ENCODE measurements at places on chromosomes 7 and 10. TPM values are rescaled to one million over a fixed set of nuclear protein-coding genes. Genes with fewer than 3 reads are reported as not detected.
A peak's percentile ranks its signal among the peaks of the same experiment; 100 is the strongest.

GRCh38 chr10:71765176-71765904, 8.0 kb downstream of the VSIR start:
- no peak for DNase-seq

- no peak for DNase-seq
Observed at GRCh38 chr10:108064746-108065260, 900.3 kb upstream of the SORCS1 start.

DNA sequence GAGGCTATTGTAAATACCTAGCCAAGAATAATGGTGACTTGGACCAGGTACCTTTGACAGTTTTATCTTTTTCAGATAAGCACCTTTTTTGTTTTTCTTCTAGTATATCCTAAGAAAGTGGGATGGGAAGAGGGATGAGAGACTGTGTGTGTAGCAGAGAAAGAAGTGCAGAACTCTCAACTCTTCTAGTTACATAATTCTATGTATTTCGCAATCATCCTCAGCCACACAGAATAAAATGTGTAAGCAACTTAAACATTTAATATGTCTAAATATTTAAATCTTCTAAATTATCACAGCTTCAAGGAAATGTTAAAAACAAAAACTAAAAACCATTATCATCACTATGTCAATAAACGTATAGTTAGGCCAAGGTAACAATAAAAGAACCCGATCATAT, 42.6 kb upstream of the GSAP start:
- no peak for DNase-seq

DNA sequence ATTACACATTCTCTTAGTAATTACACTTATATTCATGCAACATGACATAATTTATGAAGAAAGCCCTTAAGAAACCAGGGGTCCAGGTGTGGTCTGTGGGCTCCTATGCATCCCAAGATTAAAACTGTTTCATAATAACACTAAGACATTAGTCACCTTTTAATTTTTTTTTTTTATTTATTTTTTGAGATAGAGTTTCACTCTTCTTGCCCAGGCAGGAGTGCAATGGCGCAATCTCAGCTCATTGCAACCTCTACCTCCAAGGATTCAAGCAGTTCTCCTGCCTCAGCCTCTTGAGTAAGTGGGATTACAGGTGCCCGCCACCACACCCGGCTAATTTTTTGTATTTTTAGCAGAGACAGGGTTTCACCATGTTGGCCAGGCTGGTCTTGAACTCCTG, 12.5 kb downstream of the GDI2 start:
- no peak for DNase-seq

DNA sequence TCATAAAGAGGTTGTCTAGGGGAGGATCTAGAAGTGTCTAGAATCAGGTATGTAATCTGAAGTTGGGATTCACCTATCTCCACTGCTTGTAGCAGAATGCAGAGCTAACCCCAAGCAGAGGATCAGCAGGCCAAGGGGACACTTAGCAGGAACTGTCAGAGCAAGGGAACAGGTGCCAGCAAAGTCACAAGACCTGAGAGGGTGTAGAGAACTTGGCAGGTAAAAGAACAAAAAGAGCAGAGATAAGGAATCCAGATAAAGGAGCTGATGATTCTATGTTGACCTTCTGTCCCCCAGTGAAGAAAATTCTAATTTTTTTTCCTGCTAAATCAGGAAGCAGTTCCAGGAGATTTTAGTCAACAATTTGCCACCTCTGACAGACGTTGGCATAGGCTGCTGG, 91.4 kb upstream of the CCDC71L start:
- DNase-seq: no peak

GRCh38 chr10:3692387-3692999, 92.5 kb downstream of the KLF6 start:
- DNase-seq: no peak

GRCh38 chr7:27901028-27901760, 161.2 kb downstream of the TAX1BP1 start:
- peak; percentile 16 for DNase-seq

DNA sequence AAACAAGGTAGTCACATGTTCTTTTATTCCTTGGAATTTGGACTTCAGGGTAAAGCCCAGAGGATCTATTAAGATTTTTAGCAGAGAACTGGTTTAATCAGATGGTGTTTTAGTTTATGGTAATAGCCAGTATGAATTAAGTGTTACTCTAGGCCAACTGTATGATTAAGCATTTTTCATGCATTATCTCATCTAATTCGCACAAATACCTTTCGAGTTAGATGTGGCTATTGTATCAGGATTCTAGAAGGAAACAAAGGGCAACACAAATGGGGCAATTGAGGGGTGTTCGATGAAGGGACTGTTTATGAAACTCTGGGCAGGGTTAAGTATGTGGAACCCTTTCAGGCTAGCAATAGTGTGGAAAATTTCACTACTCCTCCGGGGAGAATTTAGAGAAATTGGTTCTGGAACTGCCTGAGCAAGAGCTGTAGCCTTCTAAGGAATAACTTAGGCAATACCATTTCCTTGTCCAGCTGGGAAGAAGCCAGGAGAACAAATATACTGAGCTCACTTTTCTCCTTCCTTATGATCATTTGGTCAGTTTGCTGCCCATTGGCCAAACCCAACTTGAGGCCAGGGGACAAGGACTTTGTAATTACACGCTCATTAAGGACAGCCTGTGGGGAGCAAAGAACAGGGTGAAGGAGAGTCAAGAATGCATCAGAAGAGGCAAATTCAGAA, 319.0 kb upstream of the FZD1 start:
- DNase-seq: peak; percentile 54

DNA sequence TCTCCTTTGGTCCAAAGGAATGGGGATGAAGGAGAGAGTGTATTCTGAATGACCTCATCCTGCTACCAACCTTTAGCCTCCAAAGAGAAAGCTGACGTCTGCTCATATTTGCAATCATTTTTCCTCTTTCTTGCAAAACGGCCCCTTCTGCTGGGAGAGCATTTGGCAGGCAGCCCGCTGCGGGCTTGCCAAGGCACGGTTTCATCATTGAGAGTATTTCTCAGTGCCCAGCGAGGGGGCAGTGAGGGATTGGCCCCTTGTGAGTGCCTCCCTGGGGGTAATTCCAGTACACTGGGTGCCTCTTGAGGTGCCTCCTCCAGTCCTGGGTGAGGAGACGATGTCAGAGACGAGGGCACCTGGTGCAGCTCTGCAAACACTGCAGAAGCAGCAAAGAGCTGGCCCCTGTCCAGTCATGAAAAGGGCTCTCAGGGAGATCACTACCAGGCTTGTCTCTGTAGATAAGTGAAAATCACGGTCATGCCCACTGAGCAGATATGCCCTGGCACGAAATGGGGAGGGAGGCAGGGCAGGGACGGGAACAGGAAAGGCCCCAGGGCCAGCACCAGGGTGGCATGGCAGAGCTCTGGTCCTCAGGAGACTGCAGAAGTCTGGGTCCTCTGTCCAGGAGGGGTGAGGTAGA, 48.7 kb upstream of the SHH start:
- DNase-seq: peak; percentile 5

DNA sequence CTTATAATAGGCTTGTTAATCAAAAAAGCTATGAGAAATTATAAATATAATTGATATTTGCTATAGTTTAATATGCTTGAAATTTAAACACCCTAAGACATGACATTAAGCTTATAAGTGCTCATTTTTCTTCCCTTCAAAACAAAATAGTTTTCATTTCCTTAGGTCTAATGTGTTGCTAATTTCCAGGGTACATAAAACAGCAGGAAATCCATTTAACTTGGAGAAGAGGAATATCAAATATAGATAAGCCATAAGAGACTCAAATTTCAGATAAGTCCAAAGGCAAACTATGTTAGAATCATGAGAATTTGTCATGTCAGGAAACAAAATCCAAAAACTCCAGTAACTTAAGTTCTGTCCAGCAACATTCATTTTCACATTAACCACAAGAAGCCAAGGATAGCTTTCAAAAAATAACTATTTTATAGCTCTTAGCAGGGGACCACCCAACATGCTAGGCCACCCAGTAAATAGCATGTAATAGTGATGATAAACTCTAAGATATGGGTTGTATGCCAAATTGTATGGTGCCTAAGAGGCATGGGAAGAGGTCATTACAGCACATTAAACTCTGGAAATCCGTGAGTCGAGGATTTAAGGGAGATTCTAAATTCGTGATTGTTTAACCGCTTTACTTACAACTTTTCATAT, 298.1 kb downstream of the CRPPA start:
- DNase-seq: no peak

DNA sequence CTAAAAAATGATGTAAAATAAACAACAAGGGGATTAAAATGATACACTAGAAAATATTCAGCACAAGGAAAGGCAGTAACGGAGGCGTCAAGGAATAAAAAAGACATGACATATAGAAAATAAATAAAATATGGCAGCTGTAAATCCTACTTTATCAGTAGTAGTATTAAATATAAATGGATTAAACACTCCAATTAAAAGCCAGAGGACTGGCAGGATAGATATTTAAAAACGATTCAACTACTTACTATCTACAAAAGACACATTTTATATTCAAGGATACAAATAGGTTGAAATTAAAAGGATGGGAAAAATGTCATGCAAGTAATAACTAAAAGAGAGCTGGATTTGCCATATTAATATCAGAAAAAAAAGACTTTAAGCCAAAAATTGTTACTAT, 43.2 kb downstream of the FZD1 start:
- DNase-seq: no peak

DNA sequence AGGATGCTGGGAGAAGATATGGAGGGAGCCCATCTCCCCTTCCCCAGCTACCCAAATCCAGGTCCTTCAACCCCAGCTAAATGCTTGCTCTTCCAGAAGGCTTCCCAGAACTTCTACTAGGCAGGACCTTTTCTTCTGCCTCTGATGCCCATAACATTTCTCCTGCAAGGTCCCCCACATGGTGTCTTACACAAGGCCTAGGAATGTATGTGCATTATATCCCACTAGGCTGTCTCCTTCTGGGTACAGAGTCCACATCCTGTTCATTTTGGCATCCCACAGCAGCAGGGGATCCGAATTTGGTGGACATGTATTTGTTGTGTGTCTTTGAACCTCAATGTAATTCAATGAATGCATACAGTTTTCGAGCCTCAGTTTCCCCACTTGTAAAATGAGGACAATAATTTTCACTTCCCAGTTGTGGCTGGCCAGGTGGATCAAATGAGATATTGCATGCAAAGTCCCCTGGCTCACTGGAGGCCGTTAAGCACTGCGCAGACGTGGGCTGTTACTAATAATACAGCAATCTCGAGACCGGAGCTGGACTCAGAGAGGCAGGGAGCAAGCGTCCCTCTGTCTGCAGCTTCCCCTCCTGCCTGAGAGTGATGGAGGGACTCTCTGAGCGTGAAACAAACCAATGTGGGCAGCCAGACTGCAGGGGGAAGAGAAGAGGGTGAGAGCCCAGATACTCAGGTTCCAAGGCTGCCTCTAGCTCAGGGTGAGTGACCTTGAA, 18.6 kb upstream of the YWHAG start:
- DNase-seq: no peak

DNA sequence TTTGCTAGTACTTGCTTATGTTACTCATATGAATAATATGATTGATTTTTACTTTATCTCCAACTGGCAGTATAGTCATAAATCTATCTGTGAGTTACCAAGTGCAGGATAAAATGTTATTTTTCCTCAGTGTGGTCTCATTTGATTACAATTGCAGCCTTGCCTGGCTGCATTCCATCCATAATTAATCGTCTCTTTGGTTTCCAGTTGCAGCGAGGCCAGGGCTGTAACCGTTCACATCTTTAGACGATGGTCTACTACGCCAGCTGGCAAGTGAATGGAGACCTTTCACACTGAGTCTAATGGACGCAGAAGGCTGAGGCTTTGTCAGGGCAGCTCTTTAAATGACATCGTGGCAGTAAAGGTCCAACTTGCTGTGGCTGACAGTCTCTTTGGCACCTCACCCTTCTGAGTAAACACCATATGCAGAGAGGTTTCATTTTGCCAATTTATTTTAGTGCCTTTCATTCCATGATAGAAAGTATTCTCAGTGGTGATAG, 84.0 kb downstream of the ARL4A start:
- peak; percentile 67 for DNase-seq

GRCh38 chr7:83936056-83936708, 258.4 kb downstream of the SEMA3A start:
- peak; percentile 51 for DNase-seq

DNA sequence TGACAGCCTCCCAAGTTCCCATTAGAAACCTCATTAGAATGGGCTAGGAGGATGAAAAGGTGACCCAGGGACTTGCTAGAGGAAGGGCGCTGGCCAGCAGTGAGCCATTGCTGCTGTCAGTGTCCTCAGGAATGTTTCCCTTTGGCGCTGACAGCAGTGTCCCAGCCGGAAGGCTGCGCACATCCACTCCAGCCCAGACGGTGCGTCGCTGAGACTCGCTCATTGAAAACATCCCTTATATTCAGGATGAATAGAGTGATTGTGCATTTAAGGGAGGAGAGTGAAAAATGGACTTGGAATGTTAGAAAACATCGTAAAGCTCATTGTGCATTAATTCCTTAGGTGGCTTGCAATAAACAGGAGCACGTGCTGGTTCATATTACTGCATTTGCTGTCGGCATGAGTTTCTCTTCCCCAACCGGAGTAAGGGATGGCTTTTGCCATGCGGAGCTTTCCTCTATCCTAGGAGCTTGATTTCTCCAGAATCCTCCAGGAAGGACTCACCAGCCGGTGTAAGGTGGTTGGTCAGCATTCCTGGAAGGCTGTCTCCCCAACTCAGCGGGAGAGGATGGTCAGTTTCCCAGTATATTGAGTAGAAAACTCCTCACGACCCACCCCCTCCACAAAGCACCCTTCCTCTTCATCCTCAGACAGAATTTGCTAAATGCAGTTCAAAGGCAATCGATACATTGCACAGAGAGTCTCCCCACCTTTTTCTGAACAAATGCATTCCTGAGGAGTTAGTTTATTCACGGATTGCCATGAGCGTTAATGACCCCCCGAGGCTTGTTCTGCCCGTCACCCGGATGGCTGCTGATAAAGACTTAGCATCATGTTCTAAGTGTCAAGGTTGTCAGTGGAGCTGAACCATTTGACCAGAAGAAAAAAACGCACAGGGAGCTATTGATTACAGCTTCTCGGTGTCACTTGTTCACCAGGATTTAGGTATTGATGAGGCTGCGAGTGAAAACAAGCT, 201.8 kb downstream of the EBF3 start:
- DNase-seq: no peak

- DNase-seq: no peak
Observed at GRCh38 chr7:158274996-158275395, 312.6 kb downstream of the PTPRN2 start.

The ABLIM1 gene
- polyA plus RNA-seq: 44.3 TPM

The CPA1 gene
- 6.5 TPM for polyA plus RNA-seq

The SPDYE8 gene
- 0.20 TPM for polyA plus RNA-seq

The EBLN1 gene
- not detected for polyA plus RNA-seq

Data from forelimb muscle (tissue), 1 donor.